ENCODE measurements at places on chromosomes 5 and 9. TPM values are rescaled to one million over a fixed set of nuclear protein-coding genes. Genes with fewer than 3 reads are reported as not detected.

PCDHA1 gene
- 0.21 TPM for total RNA-seq

SELENOP gene
- 433 TPM for total RNA-seq

LHX3 gene
- not detected for total RNA-seq

PLEKHG4B gene
- 3.7 TPM for total RNA-seq

C9 gene
- not detected for total RNA-seq

PCDHGB5 gene
- total RNA-seq = 13.5 TPM

FOXI1 gene
- total RNA-seq = not detected

EIF4E1B gene
- not detected for total RNA-seq

SURF1 gene
- total RNA-seq = 10.5 TPM

SPATA31A3 gene
- total RNA-seq = not detected

SPATA31C2 gene
- not detected for total RNA-seq

TPPP gene
- 4.1 TPM for total RNA-seq

PCDHGA1 gene
- total RNA-seq = 1.2 TPM

IL9 gene
- total RNA-seq = not detected

PCA3 gene
- 0.26 TPM for total RNA-seq

ADAMTSL2 gene
- total RNA-seq = 2.2 TPM

SPATA31E1 gene
- total RNA-seq = not detected

CNTNAP3B gene
- 50.2 TPM for total RNA-seq

GRCh38 chr5:120314191-120314590 lies 149.9 kb upstream of the PRR16 start:
- DNase-seq = no peak

- peak; percentile 57 for DNase-seq
These were observed 92.6 kb upstream of the IRX4 start for GRCh38 chr5:1975406-1975715.

DNA sequence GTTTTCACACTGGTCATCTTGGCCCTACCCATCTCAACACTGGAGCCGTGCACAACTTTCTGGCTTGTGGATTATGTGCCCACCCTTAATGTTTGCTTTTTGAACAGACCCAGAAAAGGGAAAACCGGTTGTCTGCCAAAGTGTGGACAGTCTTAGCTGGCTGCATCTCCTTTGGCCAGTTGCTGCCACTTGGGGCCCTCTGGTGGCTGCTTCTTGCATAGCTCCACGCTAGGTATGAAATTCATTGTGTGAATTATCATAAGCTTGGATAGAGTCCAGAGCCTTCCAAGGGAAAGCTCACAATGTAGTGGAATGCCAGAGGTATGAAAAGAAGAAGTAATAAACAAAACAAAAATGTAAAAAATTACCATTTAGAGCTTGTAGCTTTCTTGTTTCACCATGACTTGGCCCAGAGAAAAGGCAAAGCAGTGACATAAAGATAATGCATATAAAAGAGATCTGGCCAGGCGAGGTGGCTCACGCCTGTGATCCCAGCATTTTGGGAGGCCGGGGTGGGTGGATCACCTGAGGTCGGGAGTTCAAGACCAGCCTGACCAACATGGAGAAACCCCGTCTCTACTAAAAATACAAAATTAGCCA lies 12.5 kb upstream of the SLC36A3 start:
- peak; percentile 62 for DNase-seq

DNA sequence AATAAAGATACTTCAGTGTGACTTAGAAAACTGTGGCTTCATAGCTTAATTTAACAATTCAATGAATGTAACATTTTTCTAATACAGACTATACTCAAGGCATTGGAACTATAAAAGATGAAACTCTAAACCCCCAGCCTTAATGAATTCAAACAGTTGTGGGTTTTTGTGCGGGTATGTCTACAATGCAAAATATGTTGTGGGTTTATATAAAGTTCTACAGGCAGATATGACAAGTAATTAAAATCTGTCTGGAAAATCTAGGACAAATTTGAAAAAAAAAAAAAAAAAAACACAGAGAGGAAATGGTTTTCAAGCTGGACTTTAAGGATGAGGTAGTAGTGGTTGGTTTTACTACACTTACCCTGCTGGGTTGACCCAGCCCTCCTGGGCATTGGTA lies 467.5 kb upstream of the TLE4 start:
- no peak for DNase-seq

- no peak for DNase-seq
These were observed 152.2 kb upstream of the SLC12A2 start for GRCh38 chr5:127931396-127931795.

- no peak for DNase-seq
These were observed 5.2 kb upstream of the TLE1 start for GRCh38 chr9:81694541-81694940.

- no peak for DNase-seq
These were observed 279.7 kb downstream of the EBF1 start for GRCh38 chr5:158819840-158820620.

GRCh38 chr9:109436071-109436470 lies 62.0 kb downstream of the PTPN3 start:
- no peak for DNase-seq

- no peak for DNase-seq
These were observed 38.6 kb upstream of the PCSK5 start for GRCh38 chr9:75851917-75852316.

DNA sequence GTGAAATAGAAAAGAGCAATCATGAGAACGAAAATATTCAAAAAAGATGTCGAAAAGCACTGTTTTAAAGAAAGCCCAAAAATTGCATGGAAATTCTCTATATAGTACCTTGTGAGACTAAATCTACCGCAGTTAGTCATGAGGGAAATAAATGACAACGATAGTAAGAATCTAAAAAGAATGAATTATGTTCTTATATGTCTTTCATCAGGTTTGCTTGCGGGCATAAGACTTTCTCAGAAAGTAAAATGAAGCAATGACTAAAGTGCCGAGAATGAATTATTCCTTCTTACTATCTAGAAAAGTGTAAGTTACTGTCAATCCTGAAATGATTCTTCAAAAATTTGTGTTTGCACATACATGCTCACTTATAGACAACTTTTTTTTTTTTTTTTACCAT lies 26.4 kb downstream of the PTPRD start:
- no peak for DNase-seq

- no peak for DNase-seq
These were observed 124.6 kb downstream of the ATP10B start for GRCh38 chr5:160727296-160727997.

GRCh38 chr9:94909250-94909894 lies 182.9 kb downstream of the AOPEP start:
- DNase-seq = no peak

- DNase-seq = no peak
These were observed 212.2 kb downstream of the SMARCA2 start for GRCh38 chr9:2227144-2227867.

- DNase-seq = no peak
These were observed 261.0 kb downstream of the SEMA5A start for GRCh38 chr5:9284781-9285307.

GRCh38 chr5:101904736-101905135 lies 391.3 kb downstream of the SLCO4C1 start:
- DNase-seq = no peak

GRCh38 chr5:151424892-151425523 lies 22.4 kb upstream of the SLC36A1 start:
- DNase-seq = no peak

DNA sequence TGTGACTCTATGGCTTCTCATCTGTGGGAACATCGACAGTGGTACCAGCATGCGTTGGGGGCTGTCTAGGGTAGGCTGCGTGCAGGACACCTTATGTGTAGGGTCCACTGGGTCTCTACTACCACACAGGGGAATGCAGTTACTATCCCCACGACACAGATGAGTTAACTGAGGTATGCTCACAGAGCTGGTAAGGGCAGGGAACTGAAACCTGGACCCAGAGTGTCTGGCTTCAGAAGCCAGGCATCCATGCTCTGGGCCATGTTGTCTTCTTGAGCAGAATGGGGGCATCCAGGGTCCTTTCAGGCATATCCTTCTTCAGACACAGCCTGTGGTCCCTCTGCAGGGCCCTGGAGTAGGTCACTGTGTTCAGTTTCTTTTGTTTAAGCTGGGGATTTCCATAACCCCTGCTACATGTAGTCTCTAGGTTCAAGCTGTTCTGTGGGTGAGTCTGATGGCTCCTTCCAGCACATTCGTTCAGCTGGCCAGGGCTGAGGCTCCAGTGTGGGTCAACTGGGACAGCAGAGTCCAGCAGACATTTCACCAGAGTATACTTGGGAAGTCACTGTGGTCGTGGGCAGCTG lies 148.8 kb downstream of the GADD45G start:
- DNase-seq = no peak

DNA sequence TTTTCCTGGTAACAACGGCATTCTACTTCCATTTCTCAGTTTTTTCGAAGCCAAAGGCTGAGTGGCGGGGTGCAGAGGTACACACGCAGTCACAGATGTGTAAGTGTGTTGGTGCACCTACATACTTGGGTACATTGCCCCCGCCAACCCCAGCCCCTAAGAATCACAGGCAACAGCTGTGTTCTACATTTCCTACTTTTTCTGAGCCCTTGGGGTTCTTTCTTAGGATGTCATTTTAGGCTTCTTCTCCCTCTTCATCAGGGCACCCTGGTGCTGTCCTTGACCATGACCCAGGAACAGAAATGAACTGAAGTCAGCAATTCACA lies 104.8 kb downstream of the PAX5 start:
- no peak for DNase-seq

- no peak for DNase-seq
These were observed 10.5 kb upstream of the TMEM252 start for GRCh38 chr9:68551191-68551590.

DNA sequence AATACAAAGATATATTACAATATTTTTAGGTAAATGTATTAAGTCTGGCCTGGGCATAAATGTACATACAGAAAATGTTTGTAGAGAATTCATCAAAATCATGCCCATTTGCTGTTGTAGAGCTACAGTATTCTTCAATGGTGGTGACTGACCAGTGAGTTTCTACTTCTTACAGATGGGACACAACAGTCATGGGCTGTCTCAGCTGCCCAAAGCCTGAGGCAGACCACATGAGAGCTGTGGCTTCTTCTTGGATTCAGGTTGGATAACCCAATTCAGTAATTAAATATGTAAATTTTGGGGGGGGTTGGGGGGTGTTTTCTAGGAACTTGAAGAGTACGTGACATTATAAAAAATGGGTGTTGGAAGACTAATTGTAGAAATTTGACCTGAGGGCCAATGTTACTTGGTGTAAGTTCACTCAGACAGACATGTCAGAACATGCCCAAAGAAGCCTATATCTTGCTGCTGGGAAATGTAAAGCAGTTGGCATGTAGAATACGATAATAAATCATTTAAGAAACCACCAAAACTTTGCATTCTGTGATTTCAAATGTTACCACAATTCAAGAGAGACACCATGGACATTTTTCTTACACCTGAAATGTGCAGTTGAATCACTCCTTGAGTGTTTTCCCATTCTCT lies 17.9 kb downstream of the STARD4 start:
- DNase-seq = no peak

GRCh38 chr5:176517053-176517661 lies 20.0 kb downstream of the RNF44 start:
- no peak for DNase-seq

DNA sequence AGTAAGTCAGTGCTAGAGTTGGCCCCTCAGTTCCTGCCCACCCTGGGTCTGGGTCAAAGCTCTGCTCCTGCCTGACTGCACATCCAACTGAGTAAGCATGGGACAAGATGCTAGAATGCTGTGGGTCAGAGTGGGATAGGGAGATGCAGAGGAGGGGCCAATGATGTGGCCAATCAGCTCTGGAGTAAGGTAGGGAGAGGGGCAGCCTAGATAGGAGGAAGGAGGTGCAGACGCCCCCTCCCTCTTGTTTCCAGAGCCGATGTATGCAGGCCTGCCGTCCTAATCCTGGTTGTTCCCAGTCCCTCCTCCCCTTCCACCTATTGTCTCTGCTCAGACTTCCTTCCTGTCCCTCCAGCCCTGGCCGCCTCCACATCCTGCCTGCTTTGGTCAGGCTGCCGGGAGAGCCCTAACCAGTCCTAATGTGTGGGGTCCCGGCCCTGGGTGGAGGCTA lies 1.3 kb downstream of the ARAP3 start:
- DNase-seq = no peak

GRCh38 chr9:74643303-74643923 lies 146.3 kb downstream of the RORB start:
- no peak for DNase-seq

DNA sequence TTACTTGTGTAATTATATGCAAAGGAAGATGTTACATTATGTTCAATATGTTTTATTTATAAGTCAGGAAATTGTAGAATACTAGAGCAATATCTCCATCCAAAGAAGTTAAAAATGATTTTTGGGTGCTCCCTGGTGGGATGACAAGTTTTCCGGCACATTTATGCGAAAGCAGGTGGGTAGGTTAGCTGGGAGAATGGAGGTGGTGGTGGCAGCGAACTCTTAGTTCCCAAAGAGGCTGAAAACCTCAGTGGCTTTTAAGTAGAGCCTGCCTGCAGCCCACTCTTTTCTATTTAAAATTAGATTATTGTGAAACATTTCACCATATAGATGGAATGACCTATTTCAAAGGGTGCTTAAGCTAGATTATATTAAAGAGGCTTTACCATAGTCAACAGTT lies 51.8 kb downstream of the ANKRD33B start:
- no peak for DNase-seq

DNA sequence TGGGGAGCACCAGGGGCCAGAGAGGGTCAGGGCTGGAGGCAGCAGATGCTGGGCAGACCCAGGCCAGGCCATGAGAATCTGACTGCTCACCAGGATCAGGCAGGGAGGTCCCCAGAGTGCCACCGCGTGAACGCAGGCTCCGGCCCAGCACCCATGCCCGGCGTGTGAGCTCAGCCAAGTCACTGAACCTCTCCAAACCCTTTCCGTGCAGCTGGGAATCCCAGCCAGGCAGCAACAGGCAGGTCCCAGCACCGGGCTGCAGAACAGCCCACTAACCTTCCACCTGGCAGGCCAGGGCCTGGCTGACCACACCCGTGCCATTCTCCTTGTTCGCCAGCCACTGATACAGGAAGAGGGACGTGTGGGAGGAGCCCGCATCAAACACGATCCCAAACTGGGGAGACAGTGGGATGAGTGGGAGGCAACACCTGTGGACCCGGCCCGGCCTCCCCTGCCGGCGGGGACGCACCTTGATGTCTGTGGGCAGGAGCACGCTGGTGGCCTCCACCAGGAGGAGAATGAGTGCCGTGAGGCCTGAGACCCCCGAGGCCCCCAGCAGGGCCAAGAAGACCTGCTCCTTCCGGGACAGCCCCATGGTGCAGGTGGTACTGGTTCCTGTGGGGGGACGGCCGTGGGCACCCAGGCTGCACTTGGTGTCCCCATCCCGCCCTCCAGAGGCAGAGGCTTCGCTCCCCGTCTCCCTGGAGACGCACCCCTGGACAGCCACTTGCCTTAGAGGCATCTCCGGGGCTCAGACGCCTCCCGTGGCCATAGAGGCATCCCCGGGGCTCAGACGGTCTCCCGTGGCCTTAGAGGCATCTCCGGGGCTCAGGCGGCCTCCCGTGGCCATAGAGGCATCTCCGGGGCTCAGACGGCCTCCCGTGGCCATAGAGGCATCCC lies 3.2 kb downstream of the ENTPD8 start:
- DNase-seq = no peak

- no peak for DNase-seq
These were observed 745 bp downstream of the GADD45G start for GRCh38 chr9:89605465-89606048.

- no peak for DNase-seq
These were observed 15.7 kb downstream of the ERCC6L2 start for GRCh38 chr9:95891067-95891671.

- DNase-seq = no peak
These were observed 90.6 kb downstream of the ZFAND5 start for GRCh38 chr9:72274441-72274840.

- peak; percentile 17 for DNase-seq
These were observed 1.4 kb downstream of the KIF20A start for GRCh38 chr5:138180183-138180782.

- DNase-seq = no peak
These were observed 316.2 kb downstream of the BRINP1 start for GRCh38 chr9:119053070-119053469.

All from urinary bladder (tissue), 4 donors.